Glutamatergic neuron (in vitro differentiated cells): ENCODE measurements at places on chromosomes 1 and 21.

- no peak for DNase-seq
These were observed 64.0 kb upstream of the RUNX1 start for GRCh38 chr21:35113064-35113463.

- DNase-seq: no peak
These were observed 24.3 kb upstream of the IKBKE start for GRCh38 chr1:206445911-206446356.

GRCh38 chr21:24716281-24716918 lies 890.9 kb downstream of the MRPL39 start:
- DNase-seq: no peak

DNA sequence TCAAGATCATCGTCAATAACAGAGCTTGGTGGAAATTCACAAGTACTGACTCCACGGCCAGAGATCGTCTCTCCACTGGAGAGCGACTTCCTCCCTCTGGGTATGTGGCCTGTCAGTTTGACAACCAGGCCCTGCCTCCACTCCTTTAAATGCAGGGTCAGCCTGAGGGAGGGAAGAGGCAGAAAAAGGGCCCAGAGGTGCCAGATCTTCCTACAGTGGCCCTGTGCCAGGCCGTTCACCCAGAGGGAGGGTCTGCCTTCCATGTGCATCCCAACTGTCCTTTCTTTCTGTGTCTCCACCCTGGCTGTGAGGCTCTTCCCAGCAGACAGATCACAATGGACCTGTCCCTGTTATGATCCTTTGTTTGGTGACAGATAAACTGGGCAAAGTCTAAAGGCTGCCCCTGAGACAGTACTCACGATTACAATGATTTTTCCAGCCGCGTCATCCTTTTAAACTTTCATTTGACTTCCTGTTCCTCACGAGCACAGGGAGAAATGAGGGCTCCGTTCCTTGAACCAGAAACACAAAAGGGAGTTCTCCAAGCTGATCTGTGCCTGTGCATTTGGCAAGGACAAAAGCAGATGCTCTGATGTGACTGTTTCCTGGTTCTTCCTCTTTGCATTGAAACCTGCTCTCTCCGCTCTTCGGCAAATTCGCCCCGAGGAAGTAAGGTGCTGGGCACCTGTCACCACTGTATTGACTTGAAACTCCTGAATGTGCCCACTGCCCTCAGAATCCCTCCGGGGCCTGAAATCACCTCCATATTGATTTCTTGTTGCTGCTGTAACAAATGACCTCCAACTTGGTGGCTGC lies 126.7 kb downstream of the PGBD5 start:
- DNase-seq: no peak

DNA sequence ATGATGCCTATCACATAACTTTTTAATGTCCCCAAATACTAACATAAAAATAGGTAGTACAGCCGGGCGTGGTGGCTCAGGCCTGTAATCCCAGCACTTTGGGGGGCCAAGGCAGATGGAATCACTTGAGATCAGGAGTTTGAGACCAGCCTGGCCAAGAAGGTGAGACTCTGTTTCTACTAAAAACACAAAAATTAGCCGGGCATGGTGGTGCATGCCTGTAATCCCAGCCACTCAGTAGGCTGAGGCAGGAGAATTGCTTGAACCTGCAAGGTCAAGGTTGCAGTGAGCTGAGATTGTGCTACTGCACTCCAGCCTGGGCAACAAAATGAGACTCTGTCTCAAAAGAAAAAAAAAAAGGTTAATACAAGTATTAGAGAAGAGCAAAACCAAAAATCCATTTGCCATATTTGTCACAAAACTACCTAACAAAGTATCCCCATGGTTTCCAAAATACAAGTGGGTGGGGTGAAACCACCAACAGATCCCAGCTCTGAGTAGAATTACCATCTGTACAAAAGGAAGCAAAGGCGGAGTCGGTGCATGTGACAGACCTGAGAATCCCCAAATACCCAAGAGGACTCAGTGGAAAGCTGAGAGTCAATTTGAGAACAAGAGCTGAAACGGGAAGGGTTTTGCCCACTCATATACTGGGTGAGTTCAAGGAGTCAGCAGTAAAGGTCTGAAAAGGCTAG lies 113.2 kb downstream of the TOMM20 start:
- DNase-seq: no peak

- DNase-seq: no peak
These were observed 147.8 kb downstream of the TENT5C start for GRCh38 chr1:117753652-117754051.

GRCh38 chr1:183215076-183215720 lies 29.1 kb downstream of the LAMC2 start:
- DNase-seq: peak; percentile 42

GRCh38 chr1:87766737-87767136 lies 438.1 kb downstream of the LMO4 start:
- DNase-seq: no peak

- DNase-seq: no peak
These were observed 17.0 kb upstream of the ABCD3 start for GRCh38 chr1:94401206-94401605.

GRCh38 chr1:174448531-174448883 lies 743 bp downstream of the GPR52 start:
- no peak for DNase-seq

DNA sequence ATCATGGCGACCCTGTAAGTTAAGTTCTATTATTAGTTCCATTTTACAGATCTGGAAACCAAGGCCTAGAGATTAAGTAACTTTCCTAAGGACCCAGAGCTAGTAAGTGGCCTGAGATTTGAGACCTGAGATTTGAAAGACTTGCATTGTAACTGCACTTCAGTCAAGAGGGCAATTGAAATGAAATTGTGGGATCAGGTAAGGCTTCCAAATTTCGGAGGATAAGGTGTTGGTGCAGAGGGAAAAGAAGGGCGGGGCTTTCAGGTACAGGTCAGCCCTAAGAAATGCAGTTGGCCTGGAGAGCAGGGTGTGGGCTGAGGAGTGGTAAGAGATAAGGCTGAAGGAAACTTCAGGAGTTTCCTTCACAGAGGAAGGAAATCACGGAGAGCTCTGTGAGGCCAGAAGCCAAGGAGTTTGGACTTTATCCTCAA lies 51.1 kb downstream of the SLC16A1 start:
- no peak for DNase-seq

DNA sequence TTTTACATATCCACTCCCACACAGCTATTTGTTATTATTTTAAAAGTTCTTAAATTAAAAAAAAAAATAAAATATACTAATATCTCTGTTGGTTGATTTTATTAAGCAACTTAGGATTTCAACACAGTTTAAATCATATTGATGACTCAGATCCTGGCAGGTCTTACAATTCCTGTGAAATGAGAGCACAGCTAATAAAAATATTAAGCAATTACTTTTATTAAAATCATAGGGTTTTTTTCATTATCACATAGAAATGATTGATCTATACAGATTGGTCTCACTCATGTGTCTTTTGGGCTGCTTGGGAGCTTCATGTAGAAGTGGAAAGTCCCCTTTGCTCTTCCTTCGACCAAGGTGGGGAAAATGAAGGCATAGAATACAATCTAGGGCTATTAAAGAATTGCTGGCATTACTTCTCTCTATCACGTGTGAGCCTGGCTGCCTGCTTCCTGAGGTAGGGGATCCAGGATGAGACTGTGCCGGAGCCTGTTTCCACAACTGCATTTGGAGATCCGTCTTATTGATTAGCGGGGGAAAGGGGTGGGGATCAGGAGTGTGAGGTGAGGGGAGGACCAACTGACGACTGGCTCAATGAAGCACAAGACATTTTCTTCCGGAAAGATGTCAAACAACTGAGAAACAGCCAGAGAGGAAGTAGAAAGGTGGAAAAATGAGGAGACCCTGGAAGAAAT lies 858.0 kb downstream of the USP25 start:
- peak; percentile 22 for DNase-seq

GRCh38 chr1:210299501-210299900 lies 29.2 kb upstream of the HHAT start:
- no peak for DNase-seq

- DNase-seq: peak; percentile 30
These were observed 1.4 kb upstream of the DNAJC11 start for GRCh38 chr1:6703016-6703415.

GRCh38 chr1:160630523-160631451 lies 16.1 kb downstream of the SLAMF1 start:
- DNase-seq: no peak

GRCh38 chr1:229778794-229779193 lies 152.7 kb downstream of the URB2 start:
- no peak for DNase-seq

DNA sequence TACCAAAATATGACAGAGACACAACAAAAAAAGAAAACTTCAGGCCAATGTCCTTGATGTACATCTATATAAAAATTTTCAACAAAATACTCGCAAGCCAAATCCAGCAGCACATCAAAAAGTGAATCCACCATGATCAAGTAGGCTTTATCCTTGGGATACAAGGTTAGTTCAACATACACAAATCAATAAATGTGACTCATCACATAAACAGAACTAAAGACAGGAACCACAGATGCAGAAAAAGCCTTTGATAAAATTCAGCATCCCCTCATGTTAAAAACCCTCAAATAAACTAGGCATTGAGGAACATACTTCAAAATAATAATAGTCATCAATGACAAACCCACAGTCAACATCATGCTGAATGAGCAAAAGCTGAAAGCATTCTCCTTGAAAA lies 101.5 kb downstream of the NME7 start:
- no peak for DNase-seq

DNA sequence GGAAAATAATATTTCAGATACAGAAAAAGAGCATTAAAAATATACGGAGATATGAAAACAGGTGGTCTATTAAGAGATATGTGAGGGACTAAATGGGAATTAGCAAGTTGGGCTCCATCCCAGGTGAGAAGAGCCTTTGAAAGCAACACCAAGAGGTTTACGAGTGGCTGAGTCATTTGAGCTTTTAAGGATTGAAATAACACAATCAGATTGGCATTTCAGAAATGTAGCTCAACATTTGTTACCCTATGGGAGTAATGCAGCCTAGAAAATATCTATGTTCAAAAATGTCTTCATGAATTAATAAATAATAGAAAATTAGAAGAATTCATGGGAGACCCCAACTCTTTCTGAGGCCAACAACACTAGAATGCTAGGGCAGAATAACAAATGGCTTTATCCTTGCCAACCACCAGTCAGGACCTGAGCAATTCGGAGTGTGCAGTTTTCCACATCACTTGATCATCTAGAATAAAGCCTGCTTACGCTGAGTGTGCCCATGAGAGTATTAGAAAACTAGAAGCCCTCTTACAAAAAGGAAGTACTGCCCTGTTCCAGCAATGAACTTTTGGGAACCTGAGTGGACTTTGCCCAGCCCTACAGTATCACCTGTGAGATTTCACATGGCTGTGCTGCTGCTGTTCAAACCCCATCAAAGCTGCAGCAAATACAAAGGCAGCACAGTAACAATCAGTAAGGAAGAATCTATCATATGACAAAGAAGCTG lies 538.0 kb upstream of the CAMK1G start:
- DNase-seq: no peak

DNA sequence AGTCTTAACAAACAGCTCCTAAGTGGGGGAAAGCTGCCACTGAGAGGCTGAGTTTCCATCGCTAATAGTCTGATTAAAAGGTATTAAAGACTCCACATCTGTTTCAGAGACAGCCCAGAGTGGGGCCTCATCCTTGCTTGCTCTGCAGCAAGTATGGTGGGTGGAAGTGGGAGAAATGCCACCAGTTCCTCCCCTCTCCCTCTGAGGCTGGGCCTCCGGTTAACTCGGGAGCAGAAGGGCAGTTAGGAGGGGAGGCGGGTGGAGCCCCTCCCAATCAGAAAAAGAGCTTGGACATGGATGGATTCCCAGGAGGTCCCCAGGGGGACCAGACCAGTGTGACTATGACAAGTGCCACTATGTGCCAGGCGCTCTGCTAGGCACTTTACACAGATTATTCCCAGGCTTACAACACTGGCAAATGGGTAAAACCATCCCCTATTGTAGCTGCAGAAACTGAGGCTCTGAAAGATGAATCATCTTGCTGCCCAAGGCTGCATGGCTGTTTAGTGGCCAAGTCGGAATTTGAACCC lies 11.4 kb upstream of the ASCL5 start:
- no peak for DNase-seq

GRCh38 chr1:114108751-114109255 lies 44.9 kb downstream of the SYT6 start:
- no peak for DNase-seq

DNA sequence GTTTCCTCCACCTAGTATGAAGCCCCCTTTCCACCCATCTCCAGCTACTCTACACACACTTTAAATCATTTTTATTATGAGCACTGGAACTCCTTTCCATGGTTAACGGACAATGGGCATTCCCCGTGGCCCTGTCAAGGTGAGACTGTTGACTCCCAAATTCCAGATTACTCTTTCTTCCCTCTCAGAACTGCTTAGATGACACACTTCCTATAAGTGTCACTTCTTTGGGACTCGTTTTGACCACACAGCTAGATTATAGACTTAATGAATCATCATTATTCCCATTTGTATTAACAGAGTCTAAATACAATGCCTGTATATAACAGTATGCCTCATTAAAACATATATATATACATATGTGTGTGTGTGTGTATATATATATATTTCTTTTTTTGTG lies 215.1 kb downstream of the BRINP3 start:
- no peak for DNase-seq

- no peak for DNase-seq
These were observed 78.2 kb upstream of the IFFO2 start for GRCh38 chr1:19034721-19035120.

DNA sequence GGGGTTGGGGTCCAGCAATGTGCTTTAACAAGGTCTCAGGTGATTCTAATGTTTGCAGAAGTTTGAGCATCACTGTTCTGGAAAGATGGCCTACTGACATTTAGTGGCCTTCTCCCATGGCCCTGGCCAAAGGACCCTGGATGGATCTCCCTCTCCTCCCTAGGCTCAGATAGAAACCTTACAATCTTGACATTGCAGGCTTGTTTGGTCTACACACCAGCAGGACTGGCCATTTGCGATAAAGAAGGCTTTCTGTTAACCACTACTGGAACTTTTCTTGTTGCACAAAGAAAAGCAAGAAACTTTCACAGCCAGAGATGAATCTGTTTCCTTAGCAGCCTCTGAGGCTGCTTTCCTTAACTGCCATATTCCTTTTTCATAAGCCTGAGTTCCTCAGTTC lies 6.2 kb downstream of the DNALI1 start:
- DNase-seq: no peak

GRCh38 chr1:171188388-171189266 lies 3.5 kb downstream of the FMO2 start:
- DNase-seq: peak; percentile 42

DNA sequence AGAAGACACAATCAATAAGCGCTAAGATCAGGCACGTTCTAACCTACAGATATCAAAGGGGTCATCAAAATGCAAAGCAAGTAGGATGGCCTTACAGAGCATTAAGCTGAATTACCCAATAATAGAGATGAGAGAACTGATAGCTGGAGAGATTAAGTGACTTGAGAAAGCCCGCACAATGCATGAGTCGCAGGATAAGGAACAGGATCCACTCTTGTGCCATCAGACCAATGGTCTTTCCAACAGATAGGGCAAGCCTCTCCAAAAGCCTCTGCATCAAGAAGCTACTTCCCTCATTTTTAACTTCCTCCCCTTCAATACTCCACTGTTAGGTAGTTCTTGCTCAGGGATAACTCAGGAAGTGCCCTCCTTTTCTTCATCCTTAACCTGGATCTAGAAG lies 2.6 kb downstream of the CHML start:
- no peak for DNase-seq
